ENCODE measurements at places on chromosomes 6 and 20.

DNA sequence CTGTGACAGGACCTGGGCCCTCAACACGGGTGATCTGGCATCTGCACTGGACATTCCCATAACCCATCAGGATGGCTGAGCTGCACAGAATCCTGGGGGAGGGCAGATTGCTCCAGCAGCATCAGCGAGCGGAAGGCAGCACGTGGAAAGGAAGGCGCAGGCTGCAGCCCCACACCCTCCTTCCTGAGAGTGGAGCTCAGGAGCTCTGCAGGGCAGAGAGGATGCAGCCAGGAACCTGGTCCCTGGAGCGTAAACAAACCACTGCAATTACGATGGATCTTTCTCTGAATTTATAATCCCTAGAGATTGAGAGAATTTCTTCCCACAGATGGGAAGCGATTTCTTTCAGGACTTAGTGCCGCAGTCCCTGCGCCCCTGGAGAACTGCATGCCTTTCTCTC lies 39.7 kb upstream of the EMILIN3 start:
- DNase-seq = no peak

DNA sequence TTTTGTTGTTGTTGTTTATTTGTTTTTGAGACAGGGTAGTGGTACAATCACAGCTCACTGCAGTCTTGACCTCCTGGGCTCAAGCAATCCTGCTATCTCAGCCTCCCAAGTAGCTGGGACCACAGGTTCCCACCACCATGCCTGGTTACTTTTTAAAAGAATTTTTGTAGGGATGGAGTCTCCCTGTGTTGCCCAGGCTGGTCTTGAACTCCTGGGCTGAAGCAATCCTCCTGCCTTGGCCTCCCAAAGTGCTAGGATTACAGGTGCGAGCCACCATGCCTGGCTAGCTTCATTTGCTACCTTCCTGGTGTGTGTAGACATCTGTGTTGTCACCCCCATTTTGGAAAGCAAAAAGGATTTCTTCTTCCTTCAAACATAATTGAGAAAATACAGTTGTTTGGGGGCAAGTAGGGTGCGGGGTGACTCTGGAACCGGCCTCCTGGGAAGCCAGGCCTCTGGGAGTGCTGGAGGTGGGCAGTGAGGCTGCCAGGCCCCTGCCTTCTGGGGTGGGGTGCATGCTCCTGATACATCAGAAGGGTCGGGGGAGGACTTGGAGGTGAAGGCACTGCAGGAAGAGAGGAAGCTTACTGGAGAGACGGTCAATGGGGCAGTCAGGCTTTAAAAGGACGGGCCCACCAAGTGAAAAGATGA lies 28.4 kb downstream of the SYNJ2 start:
- DNase-seq = no peak

GRCh38 chr6:139250296-139251044 lies 41.3 kb downstream of the TXLNB start:
- DNase-seq = peak; percentile 52

GRCh38 chr6:105869835-105870440 lies 216.2 kb upstream of the PRDM1 start:
- DNase-seq = no peak

- DNase-seq = no peak
Observed at GRCh38 chr20:56001106-56001785, 4.1 kb downstream of the CBLN4 start.

DNA sequence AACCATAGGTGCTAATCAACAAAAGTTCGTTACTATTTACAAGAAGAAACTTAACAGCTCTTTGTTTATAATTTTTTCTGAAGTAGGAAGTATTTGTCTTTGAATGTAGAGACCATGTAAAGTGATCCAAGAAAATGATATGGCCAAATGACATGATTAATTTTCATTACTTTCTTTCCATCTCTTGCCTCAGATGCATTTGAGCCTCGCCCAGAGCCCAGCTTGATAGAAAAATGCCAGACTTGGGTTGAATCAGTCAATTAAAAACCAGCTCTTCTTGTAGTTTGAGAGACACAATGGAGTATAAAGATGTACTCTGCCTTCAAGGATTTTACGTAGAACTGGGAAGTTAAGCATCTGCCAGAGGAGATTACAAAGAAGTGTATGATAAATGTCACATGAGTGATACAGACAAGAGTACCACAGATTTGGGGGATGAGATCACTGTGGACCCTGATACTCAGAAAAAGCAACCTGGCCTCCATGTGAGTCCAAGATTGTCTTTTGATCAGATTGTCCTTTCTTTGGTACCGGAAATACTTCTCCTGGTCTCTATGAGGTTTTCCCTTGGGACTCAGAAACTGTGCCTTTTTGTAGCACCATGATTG lies 92.5 kb upstream of the SUPT3H start:
- DNase-seq = no peak

- peak; percentile 4 for DNase-seq
Observed at GRCh38 chr6:39982720-39983119, 48.5 kb upstream of the MOCS1 start.

DNA sequence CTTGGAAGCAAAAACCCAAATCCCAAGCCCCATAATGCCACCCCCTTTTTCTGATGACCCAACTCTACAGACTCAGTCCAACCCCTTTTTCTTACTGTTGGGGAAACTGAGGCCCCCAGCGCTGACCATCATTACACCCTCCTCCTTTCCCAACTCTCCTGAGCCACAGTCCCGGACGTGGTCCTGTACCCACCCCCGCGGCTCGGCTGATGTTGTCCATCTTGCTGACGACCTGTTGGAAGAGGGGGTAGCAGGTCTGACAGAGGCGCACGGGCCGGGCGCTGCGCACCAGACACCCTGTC lies 533 bp downstream of the OSTM1 start:
- DNase-seq = no peak

GRCh38 chr20:46400253-46400652 lies 6.2 kb downstream of the ELMO2 start:
- DNase-seq = no peak

DNA sequence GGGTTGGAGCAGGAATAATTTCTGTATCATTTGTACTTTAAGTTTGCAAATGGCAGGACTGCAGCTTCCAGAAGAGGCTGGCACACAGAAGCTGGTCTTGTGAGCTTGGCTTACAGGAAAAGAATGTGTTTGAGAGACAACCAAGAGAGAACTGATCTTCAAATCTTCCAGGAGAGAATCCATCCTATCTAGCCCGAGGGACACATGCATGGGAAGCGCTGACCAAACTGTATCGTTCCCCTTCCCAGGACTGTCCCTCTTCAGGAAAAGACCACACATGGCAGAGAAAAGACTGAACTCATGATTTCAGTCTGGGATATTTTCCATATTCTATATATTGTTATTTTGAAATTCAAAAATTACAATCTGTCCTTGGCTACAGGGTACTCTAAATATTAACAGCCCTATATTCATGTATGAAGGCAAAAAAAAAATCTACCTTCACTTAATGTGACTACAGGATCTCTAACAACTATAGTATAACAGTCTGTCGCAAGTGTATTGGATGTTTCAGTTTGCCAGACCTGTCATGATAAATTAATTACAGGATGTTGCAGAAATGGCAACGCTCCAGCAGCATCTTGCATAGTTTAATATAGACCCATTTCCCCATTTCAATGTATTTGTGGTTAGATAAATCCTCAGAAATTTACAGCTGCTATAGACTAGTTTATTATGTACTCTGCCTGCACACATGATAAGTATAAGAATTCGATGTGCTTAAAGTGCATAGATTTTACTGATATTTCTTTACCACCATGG lies 99.4 kb downstream of the MYB start:
- no peak for DNase-seq

DNA sequence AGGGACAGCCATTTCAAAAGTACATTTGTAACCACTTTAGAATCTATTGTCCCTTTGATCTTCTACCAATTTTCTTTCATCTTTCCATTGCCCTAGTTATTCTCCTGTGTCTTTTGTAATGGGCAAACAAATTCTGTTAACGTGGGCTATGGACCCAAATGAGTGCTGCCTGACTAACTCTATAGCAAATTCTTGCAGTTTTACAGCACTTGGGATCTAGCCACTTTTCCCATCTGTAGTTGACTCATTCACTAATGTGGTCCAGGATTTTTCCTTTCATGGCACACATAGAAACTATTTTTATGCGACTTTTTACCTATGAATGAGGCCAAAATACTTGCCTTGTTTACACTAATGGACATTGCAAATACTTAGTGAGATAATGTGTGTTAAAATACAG lies 52.0 kb downstream of the GRIK2 start:
- DNase-seq = no peak

DNA sequence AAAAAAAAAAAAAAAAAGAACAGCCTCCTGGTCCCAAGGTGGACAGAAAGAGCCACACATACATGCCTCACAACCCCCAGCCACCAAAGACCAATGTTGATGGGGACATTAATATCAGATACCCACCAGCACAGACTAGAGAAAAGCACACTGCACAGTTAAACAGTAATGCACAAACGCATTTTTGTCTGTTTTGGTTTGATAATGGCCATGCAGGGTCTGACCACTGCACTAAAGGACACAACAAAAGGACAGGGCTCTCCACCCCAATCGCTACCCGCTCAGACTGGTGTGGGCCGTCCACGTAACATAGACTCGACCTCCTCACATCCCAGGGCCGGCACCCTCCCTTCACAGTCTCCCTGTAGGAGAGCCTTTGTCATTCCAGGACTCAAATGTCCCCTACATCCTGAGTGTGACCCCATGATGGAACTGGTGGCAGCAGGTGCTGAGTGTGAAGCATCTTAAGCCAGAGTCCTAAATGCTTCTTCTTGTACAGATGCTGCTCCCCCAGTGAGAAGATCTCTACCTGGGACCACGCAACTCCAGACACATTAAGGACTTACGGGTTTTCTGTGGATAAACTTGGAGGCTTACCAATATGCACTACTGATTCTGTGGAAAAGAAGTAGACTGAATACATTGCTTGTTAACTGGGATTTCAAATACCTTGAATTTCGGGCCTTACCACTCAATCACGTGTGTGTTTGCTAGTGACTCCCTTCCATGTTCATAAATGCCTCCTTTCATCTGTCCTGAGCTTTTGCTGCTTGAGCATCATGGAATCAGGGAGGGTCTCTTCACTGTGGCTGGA lies 28.0 kb downstream of the RRBP1 start:
- DNase-seq = no peak

GRCh38 chr6:43260791-43261190 lies 17.5 kb downstream of the TTBK1 start:
- DNase-seq = no peak

- no peak for DNase-seq
Observed at GRCh38 chr6:113394216-113394615, 462.9 kb upstream of the MARCKS start.

GRCh38 chr6:85675030-85675819 lies 32.5 kb upstream of the SYNCRIP start:
- peak; percentile 82 for DNase-seq

GRCh38 chr6:88705601-88706000 lies 257.8 kb downstream of the RNGTT start:
- DNase-seq = no peak

DNA sequence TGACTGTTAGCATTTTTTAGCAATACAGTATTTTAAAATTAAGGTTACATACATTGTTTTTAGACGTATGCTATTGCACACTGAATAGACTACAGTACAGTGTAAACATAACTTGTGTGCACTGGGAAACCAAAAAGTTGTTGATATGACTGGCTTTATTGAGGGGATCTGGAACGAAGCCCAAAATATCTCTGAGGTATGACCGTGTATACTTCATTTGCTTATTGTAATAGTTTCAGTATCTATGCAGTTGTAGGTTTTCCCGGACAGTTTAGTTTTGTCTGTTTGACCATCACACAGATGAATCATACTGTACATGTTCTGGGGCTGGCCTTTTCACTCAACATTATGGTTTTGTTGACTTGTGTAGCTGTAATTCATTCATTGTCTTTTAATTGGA lies 6.9 kb upstream of the ZBTB12 start:
- peak; percentile 37 for DNase-seq

DNA sequence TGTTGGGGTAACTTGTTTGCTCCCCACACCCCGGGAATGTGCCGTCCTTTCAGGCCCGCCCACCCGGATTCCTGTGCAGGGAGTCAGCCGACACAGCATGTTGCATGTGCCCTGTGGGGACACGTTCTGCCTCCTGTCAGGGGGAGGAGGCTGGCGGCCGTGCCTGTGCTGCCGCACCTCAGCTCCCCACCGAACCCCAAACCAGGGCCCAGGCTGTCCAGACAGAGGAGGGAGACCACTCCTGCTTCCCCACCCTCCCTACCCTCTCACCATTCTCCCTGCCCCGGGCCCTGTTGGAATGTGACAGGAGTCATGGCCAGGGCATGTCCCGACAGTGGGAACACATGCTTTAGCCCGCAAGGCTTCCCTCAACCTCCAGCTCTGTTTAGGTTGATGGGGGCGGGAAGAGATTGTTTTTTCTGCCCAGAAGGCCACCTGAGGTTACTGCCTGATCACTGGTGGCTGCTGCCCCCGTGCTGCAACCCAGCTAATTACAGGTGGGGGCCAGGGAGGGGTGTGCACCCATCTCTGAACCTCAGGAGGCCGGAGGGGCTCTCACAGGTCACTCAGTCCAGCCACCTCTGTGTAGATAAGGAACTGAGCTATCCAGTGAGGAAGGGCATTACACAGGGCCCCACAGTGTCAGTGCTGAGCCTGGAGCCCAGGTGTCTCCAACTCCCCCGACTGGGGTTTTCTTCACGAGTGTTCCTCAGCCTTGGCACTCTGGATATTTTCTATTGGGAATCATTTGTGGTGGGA lies 13.6 kb downstream of the LRRC73 start:
- DNase-seq = peak; percentile 56

- DNase-seq = no peak
Observed at GRCh38 chr20:56426026-56426425, 14.0 kb downstream of the CASS4 start.

GRCh38 chr20:44006578-44006977 lies 91.9 kb downstream of the TOX2 start:
- no peak for DNase-seq

DNA sequence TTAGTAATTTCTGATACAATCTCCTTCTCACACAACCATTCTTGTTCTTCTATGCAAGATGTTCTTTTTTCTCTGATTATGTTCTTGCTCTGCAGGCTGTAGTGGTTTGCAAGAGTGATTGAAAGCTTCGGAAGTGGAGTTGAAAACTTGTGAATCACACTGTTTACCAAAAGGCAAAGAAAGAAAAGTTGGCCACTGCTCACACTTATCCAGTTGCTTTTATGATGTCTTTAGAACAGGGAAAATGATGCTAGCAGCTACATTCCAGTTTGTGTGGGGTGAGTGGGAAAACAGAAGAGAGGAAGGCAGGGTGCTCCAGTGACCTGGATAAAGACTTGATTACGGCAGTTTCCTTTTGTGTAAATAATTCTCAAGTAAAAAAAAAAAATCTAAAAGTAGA lies 583.3 kb downstream of the TENT5A start:
- no peak for DNase-seq

DNA sequence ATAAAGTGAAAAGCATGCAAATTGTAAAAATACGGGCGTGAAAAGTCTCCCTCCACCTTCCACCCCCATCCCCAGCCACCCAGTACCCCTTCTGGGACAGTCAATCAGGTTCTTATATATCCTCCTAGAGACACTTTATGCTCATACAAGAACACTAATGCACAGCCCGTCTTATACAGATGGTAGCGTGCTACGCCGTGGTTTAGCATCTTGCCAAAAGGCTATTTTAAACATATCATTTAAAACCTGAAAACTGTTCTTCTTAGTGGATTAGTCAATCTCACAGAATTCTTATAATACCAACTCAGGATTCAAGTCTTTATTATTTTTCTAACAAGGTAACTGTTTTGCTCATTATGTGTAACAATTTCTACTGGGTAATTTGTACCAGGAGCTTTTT lies 57.2 kb upstream of the MRPS10 start:
- DNase-seq = no peak

Measured in kidney tubule cell (primary cell).